ENCODE measurements at places on chromosomes 6 and 20.

DNA sequence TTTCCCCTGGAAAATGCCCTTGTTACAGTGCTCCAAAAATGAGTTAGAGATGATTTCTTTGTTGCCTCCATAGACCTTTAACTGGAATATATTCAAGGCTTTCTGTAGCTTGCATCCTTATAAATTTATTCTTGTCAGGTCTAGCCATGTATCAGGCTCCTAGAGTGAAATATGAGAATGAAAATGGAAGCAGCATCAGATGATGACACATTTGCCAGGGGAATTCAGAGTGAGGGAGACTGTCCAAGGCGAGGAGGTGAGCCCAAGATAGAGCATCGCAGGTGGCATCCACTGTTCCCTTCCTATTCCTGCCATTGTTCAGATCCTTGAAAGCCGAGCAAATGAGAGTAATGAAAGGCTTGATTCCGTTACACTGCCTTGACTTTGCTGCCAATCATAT, 386.8 kb downstream of the SAMD5 start:
- DNase-seq = no peak

- no peak for DNase-seq
Measured at GRCh38 chr6:38021029-38021428, 201.5 kb downstream of the ZFAND3 start.

- DNase-seq = no peak
Measured at GRCh38 chr20:48374991-48375595, 452.7 kb downstream of the PREX1 start.

DNA sequence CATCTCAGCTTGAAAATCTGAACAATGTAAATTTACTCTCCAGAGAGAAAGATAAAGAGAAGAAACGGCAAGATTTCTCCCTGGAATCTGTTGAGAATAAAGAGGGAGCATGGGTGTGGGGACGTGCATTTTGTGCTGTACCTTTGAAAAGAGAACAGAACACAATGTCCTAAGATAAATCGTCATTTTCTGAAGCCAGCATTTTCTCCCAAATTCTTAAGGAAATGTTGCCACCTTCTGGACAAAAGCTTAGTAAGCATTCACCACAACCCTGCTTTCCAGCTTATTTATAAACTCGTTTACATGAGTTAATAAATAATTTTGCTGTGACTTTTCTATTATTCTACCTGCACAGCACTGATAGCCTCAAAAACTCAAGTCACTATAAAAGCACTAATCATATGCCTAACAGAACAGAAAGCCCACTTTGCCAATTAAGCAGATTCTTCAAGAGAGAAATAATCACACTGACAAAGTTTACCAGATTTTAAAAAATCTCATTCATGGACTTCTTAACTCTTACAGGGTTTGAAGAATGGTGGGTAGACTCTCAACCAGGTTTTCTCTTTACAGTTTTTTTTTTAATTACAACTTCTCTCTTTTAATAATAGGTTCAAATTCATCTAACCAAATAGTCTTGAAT, 155.8 kb downstream of the MBOAT1 start:
- no peak for DNase-seq

- no peak for DNase-seq
Measured at GRCh38 chr6:46888031-46888430, 33.7 kb downstream of the ADGRF5 start.

- DNase-seq = no peak
Measured at GRCh38 chr6:131250936-131251335, 115.7 kb downstream of the AKAP7 start.

GRCh38 chr6:107736713-107737396, 87.3 kb downstream of the SCML4 start:
- no peak for DNase-seq

DNA sequence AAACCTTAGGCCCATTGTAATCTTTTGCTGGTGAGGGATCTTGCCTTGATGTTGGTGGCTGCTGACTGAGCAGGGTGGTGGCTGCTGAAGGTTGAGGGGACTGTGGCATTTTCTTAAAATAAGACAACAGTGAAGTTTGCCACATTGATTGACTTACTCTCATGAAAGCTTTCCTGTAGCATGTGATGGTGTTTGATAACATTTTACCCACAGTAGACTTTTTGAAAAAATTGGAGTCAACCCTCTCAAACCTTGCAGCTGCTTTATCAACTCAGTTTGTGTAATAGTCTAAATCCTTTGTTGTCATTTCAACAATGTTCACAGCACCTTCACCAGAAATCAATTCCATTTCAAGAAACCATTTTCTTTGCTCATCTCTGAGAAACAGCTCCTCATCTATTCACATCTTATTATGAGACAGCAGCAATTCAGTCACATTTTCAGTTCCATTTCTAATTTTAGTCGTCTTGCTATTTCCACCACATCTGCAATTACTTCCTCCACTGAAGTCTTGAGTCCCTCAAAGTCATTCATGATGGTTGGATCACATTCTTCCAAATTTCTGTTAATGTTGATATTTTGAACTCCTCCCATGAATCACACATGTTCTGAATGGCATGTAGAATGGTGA, 37.2 kb downstream of the CST9L start:
- no peak for DNase-seq

DNA sequence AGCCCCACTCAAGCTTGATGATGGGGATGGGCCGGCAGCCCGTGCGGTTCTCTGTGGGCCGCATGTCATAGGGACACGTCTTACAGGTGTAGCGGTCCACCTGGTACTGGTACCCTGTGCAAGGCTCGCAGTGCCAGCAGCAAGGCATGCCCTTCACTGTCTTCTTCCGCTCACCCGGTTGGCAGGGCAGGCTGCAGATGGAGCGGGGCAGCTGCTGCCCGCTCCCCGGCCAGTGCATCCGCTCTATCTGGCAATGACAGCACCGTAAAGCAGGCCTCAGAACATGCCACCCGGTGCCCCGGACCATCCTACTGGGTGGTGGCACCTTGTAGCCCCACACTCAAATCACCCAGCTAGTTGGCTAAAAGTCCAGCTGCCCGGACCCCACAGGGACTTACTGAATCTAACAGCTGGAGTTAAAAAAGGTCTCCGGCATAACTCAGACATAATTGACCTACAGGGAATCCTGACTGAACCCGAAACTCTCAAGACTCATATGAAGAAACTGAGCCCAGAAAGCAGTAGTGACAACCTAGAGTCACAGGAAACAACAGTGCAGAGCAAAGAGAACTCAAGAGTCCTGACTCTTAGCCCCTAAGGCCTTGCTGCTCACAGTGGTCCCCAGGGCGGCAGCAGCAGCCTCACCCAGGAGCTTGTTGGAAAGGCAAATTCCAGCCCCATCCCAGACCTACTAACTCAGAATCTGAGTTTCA, 109.4 kb downstream of the GRM4 start:
- DNase-seq = no peak

GRCh38 chr6:111551521-111552231, 54.0 kb downstream of the TRAF3IP2 start:
- DNase-seq = no peak

- no peak for DNase-seq
Measured at GRCh38 chr6:107684996-107685395, 139.1 kb downstream of the SCML4 start.

DNA sequence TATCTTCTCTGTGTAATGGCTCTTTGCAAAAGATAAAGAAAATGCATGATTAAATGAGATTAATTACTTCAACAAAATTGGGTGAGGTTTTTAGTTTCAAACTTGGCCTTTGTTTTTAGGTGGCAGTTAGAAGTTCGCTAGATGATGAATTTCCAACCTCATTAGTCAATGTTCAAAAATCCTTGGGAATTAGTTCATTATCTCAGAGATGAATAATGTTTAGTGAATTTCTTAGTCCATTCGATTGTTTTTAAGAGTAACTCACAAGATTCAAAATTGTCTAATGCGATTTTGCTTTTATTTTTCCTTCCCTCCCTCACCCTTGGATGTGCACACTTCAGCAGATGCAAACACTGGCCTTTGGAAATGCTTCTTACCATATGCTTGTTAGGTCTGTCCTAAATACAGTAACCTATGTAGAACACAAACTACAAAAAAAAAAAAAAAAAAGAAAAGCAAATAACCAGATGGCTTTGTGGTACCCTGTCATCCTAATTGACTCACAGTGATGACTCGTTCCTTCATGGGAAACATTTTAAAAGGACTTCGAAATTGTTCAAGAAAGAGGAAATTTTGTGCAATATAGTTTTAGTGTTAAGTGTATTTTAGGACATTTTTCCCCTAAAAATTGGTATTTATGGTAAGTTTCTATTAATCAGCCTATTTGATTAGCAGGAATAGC, 66.7 kb downstream of the FAM229B start:
- DNase-seq = no peak

DNA sequence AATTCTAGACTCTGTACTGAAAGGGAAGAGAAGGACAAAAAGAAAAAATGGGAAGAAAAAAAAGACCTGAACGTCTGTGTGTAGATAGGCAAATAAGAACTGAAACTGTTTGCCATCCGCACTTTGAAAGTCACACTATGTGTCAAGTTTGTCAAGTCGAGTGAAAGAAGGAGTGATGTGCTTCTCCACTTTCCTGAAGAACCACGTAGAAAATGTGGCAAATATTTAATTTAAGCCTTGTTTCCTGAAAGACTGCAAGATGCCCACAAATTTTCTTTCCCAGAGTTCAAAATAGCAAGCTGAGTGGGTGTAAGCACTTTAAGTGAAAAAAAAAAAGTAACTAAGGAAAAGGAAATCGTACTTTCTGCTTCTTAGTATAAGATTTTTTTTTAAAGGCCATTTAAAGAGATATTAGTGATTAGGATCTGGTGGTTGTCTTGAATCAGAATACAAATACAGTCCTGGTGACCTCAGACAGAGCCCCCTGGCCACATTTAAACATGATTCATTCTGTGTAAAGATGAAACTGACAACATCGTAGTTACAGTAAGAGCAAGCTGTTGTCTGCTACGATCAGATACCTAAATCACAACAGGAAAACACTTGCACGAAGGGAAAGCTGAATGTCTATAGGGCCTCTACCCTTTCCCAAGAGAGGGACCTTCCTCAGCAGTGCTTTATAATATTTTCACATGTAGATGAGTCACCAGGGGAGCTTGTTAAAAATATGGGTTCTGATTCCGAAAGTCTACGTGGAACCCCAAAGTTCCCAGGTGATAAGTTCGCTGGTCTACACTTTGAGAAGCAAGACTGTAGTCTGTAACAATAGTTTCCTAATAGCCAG, 102.3 kb downstream of the HIVEP2 start:
- no peak for DNase-seq

GRCh38 chr6:69868961-69869360, 2.6 kb downstream of the COL19A1 start:
- no peak for DNase-seq

- no peak for DNase-seq
Measured at GRCh38 chr6:16437984-16438383, 199.6 kb downstream of the GMPR start.

GRCh38 chr6:139433631-139434419, 59.4 kb upstream of the CITED2 start:
- DNase-seq = no peak
